ENCODE measurements at places on chromosomes 1 and 21. TPM values are rescaled to one million over a fixed set of nuclear protein-coding genes. Genes with fewer than 3 reads are reported as not detected.

- H3K4me1 ChIP-seq = peaks cover 4% of the 10 kb centered on the region
- H3K27ac ChIP-seq = no peak overlapping the region
- no peak for DNase-seq
- H3K36me3 ChIP-seq = no peaks in the 10 kb centered on the region
Measured at GRCh38 chr1:64956733-64957441, 9.5 kb downstream of the JAK1 start.

DNA sequence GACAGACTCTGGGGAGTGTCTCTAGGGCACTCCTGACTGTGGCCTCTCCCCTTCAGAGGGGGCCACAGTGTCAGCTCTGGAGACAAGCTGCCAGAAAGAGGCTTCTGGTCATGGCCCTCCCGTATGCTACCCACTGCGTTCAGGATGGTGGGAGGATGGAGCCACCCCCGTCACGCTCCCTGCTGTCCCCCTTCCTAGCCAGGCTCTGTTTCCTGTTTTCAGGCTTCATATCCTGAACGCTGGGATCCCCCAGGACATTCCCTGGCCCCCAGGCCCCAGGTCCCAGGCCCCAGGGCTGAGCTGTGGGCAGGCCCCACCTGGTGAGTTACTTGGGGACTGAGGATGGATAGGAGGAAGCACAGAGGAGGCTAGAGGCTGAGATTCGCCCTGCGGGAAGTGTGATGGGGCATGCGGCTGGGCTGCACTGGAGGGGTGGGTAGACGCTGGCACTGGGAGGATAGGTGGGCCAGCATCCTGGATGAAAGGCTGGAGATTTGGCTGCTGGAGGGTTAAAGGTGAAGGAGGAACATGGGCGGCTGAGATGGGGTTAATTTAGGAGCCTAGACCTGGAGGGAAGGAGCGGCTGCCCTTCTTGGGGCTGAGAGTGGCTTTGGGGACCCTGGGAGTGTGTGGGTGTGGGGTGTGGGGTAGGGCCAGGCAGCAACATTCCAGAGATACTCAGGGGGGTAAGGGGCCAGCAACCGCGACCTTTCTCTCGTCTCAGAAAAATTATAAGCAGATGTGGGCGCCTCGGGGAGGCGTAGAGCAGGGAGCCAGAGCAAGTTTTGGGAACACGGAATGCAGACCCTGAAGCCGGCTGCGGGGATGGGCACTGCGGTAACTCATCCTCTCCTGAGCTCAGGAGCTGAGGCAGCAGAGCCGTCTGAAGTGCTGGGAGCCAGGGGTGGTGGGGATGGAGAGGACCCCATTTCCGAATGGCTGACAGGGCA, 8.7 kb downstream of the PEAR1 start:
- no peak for DNase-seq
- peaks cover 37% of the 10 kb centered on the region for H3K27me3 ChIP-seq
- H3K36me3 ChIP-seq = no peaks in the 10 kb centered on the region
- no peak overlapping the region for H3K4me3 ChIP-seq
- H3K27ac ChIP-seq = peak overlapping the region; percentile 35

DNA sequence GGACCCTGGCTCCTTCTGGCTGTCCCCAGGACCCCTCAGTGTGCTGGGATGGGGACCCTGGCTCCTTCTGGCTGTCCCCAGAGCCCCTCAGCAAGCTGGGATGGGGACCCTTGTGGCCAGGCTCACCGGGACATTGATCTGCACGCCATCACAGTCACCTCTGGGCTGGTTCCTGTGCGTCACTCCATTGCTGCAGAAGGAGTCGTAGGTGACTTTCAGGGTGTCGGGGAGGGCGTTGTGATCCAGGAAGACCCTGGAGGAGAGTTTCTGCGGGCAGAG, 19.7 kb upstream of the PTTG1IP start:
- no peak overlapping the region for H3K27ac ChIP-seq
- H3K27me3 ChIP-seq = no peaks in the 10 kb centered on the region
- peaks cover 2% of the 10 kb centered on the region for H3K4me1 ChIP-seq
- H3K36me3 ChIP-seq = no peaks in the 10 kb centered on the region

DNA sequence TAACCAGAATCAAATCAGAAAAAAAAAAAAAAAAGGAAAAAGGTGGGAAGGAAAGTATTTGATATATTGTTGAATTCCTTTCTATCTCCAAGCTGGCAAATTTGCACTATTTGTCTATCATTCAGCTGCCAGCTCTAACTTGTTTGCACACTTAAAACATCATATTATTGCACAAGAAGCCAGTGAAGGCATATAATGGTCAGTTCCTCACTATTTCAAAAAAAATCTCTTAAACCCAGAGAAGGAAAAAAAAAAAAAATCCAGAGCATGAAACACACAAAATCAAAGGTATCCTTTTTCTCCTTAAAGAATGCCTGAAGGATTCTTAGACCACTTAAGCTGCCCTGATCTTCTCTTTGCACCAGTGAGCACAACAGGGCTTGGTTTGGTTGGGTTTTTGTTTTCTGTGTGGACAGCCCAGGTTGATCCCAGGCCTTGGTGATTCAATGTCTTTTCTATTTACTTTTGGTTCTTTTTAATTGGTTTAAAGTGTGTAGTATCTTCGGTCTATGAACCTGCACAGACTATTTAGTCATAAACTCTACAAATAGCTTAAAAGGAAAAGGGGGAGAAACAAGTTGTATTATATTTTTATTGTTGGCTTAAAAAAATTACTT, 40.2 kb downstream of the DUSP10 start:
- no peaks in the 10 kb centered on the region for H3K4me1 ChIP-seq
- peaks cover 4% of the 10 kb centered on the region for H3K36me3 ChIP-seq

GRCh38 chr1:239719642-239720258, 333.4 kb downstream of the CHRM3 start:
- no peak overlapping the region for H3K27ac ChIP-seq
- H3K4me3 ChIP-seq = no peak overlapping the region
- DNase-seq = no peak
- no peaks in the 10 kb centered on the region for H3K4me1 ChIP-seq

GRCh38 chr1:232473324-232473723, 156.6 kb downstream of the SIPA1L2 start:
- DNase-seq = no peak
- H3K36me3 ChIP-seq = no peaks in the 10 kb centered on the region
- H3K27me3 ChIP-seq = no peaks in the 10 kb centered on the region
- no peaks in the 10 kb centered on the region for H3K4me1 ChIP-seq
- H3K27ac ChIP-seq = no peak overlapping the region
- no peak overlapping the region for H3K4me3 ChIP-seq

DNA sequence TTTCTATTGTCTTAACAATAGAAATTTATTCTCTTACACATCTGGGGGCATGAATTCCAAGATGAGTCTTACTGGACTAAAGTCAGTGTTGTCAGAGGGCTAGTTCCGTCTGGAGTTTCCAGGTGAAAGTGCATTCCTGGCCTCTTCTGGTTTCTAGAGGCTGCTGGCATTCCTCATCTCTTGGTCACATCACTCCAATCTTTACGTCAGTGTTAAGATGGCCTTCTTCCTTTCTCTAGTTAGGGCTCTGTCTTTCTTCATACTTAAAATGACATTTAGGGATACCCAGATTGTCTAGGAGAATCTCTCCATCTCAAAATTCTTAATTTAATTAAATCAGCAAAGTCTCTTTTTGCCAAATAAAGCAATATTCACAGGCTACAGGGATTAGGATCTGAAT, 13.3 kb upstream of the PDC start:
- no peak overlapping the region for H3K27ac ChIP-seq
- H3K4me1 ChIP-seq = no peaks in the 10 kb centered on the region
- no peaks in the 10 kb centered on the region for H3K36me3 ChIP-seq
- no peak overlapping the region for H3K4me3 ChIP-seq
- H3K27me3 ChIP-seq = no peaks in the 10 kb centered on the region

- H3K4me1 ChIP-seq = peaks cover 19% of the 10 kb centered on the region
- no peaks in the 10 kb centered on the region for H3K36me3 ChIP-seq
- no peak overlapping the region for H3K4me3 ChIP-seq
- H3K27me3 ChIP-seq = no peaks in the 10 kb centered on the region
- no peak for DNase-seq
Measured at GRCh38 chr1:4045397-4046010, 145.4 kb upstream of the C1orf174 start.

DNA sequence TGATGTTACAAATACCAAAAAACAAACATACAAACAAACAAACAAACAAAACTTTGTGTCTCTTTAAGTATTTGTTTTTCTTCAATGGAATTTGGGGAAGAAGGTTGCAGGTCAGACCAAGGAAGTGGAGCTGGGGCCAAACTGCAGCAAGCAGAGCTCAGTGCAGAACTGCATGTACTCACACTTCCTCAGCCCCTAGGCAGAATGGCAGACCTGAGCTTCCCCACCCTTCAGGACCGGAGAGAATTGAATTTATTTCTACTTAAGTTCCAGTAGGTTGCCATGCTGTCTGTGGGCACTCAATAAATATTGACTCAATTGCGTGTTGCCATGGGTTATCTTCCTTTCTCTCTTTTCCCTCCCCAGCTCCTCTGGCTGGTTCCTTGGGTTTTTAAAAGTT, 173.6 kb downstream of the PTGER3 start:
- DNase-seq = no peak
- H3K36me3 ChIP-seq = no peaks in the 10 kb centered on the region
- no peak overlapping the region for H3K4me3 ChIP-seq
- no peaks in the 10 kb centered on the region for H3K27me3 ChIP-seq

DNA sequence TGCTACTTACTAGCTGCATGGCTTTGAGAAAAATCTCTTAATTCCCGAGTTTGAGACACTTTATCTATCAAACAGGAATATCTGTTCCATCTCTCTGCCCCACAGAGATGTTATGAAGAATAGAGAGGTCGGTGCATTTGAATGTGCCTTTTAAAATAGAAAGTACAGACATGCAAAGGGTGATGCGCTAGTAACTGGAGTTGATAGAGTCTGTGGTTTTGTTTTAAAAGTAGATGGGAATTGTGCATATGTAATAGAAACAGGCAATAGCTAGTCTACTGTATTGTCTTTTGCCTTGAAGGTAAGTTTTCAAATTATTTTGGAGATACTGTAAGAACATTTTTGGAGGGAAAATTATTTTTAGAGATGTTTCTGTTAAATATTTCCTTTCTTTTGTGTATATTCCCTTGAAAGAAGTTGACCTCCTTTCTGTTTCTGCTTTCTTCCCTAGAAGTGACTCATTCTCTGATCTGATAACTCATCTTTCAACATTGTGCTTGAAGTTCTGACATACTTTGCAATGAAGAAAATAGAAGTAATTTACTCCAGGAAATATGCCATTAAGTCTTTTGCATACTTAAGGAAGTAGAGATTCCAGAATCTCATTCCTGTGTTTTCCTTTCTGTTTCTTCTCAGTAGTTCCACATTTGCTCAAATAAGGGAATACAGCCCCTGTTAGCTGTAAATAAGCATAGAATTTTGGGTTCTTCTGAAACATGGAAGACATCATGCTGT, 151.6 kb downstream of the SDCCAG8 start:
- no peak overlapping the region for H3K4me3 ChIP-seq
- no peaks in the 10 kb centered on the region for H3K27me3 ChIP-seq
- no peak overlapping the region for H3K27ac ChIP-seq
- no peak for DNase-seq
- H3K36me3 ChIP-seq = no peaks in the 10 kb centered on the region
- no peaks in the 10 kb centered on the region for H3K4me1 ChIP-seq

DNA sequence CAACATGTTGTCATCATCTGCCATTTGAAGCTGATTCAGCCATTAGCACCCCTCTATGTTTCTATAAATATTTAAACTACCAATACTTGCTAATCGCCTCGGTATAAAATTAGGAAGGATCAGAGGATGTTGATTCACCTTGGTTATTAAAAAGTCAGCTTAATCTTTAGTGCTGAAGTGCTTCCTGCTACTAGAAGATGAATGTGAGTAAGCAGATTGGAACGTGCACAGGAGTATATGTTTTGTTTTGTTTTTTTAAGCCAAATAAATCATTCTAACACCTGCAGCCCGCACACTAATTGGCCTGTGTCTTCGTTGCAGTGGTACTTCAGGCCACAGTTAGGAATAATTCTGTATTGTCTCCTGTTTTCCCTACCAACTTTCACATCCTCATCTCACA, 485.7 kb downstream of the AJAP1 start:
- no peaks in the 10 kb centered on the region for H3K36me3 ChIP-seq
- H3K4me1 ChIP-seq = peaks cover 6% of the 10 kb centered on the region
- H3K27me3 ChIP-seq = no peaks in the 10 kb centered on the region
- no peak overlapping the region for H3K27ac ChIP-seq
- DNase-seq = no peak
- H3K4me3 ChIP-seq = no peak overlapping the region

DNA sequence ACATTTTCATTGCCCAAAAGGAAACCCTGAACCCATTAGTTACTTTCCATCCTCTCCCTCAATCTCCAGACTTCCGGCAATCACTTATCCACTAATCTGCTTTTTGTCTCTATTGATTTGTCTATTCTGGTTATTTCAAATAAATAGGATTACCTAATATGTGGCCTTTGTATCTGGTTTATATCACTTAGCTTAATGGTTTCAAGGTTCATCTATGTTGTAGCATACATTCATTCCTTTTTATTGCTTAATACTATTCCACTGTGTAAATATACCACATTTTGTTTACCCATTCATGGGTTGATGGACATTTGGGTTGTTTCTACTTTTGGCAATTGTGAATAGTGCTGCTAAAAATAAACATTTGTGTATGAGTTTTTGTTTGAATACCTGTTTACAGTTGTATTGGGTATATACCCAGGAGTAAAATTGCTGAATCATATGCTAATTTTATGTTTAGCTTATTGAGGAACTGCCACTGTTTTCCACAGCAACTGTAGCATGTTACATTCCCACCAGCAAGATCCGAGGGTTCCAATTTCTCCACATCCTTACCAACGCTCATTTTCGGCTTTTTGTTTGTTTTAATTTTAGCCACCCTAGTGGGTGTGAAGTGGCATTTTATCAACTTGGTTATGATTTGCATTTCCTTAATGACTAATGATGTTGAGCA, 2.5 kb upstream of the SLC25A44 start:
- peaks cover 24% of the 10 kb centered on the region for H3K4me1 ChIP-seq
- H3K27ac ChIP-seq = no peak overlapping the region
- DNase-seq = no peak

- H3K27me3 ChIP-seq = no peaks in the 10 kb centered on the region
- H3K4me1 ChIP-seq = peaks cover 11% of the 10 kb centered on the region
- DNase-seq = peak; percentile 73
- H3K4me3 ChIP-seq = no peak overlapping the region
Measured at GRCh38 chr1:43227143-43227764, 42.5 kb upstream of the TMEM125 start.

SLC25A34 gene
- 4.4 TPM for polyA plus RNA-seq

ABL2 gene
- 13.6 TPM for polyA plus RNA-seq

F11R gene
- polyA plus RNA-seq = 7.0 TPM

LELP1 gene
- not detected for polyA plus RNA-seq

HSD11B1 gene
- 0.75 TPM for polyA plus RNA-seq

TSPAN1 gene
- 0.84 TPM for polyA plus RNA-seq

KRTAP10-4 gene
- polyA plus RNA-seq = not detected

APOBEC4 gene
- not detected for polyA plus RNA-seq

SLC2A5 gene
- polyA plus RNA-seq = 6.2 TPM

CD52 gene
- 0.95 TPM for polyA plus RNA-seq

TRIM62 gene
- polyA plus RNA-seq = 17.8 TPM

Data from spinal cord (tissue), 10 donors.